ENCODE measurements at places on chromosomes 13 and 19. TPM values are rescaled to one million over a fixed set of nuclear protein-coding genes. Genes with fewer than 3 reads are reported as not detected.

DNA sequence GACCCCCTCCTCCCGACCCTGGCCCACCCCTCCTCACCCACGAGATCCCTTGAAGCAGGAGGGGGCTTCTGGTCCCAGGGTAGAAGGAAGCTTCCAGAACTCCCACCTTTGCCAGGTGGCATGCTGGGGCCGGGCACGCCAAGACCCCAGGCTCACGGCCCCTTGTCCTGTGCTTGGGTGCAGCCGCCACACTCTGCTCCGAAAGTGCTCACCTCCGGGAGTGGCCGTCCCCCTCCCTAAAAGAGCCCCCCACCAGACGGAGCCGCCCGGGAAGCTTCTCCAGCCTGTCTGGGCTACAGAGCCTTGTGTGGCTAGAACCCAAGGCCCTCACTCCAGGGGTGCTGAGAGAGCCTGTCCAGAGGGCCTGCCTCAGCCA, 1.8 kb upstream of the EFNA2 start:
- no peaks in the 10 kb centered on the region for H3K4me1 ChIP-seq
- H3K36me3 ChIP-seq = peaks cover 16% of the 10 kb centered on the region
- no peak overlapping the region for H3K27ac ChIP-seq
- peak overlapping the region; percentile 71 for H3K4me3 ChIP-seq
- no peak for DNase-seq

- H3K27me3 ChIP-seq = no peaks in the 10 kb centered on the region
- no peak overlapping the region for H3K4me3 ChIP-seq
- H3K36me3 ChIP-seq = no peaks in the 10 kb centered on the region
- no peak overlapping the region for H3K27ac ChIP-seq
- H3K4me1 ChIP-seq = no peaks in the 10 kb centered on the region
These were observed 28.7 kb downstream of the COL5A3 start for GRCh38 chr19:9981406-9982260.

GRCh38 chr13:96751089-96751488, 243.2 kb downstream of the OXGR1 start:
- no peak for DNase-seq
- no peaks in the 10 kb centered on the region for H3K4me1 ChIP-seq
- no peaks in the 10 kb centered on the region for H3K27me3 ChIP-seq
- H3K4me3 ChIP-seq = no peak overlapping the region
- no peaks in the 10 kb centered on the region for H3K36me3 ChIP-seq

DNA sequence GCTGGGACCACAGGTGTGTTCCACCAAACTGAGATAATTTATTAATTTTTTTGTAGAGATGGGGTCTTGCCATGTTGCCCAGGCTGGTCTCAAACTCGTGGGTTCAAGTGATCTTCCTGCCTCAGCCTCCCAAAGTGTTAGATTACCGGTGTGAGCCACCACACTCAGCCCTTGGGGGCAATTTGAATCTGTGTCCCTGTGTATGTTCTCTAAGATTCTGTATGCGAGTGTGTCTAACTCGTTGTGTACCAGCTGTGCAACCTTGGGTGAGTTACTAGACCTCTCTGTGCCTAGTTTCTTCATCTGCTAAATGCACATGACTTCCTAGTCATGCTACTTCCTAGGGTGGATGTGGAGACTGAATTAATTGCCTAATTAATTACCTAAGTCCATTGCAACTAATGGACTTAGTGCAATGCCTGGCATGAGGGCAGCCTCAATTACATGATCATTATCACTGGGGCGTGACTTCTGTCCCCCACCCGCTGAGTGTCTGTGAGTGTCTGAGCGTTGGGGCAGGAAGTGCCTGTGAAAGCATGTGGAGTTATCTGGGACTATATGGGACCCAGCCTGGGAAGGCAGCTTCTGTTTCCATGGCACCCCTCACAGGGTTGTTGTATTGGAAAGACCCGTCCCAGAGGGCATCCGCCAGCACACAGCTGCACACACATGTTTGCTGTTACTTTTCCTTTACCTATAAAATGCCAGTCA, 1.8 kb upstream of the NCCRP1 start:
- peaks cover 7% of the 10 kb centered on the region for H3K27me3 ChIP-seq
- DNase-seq = no peak
- no peaks in the 10 kb centered on the region for H3K36me3 ChIP-seq
- H3K27ac ChIP-seq = no peak overlapping the region
- no peak overlapping the region for H3K4me3 ChIP-seq
- no peaks in the 10 kb centered on the region for H3K4me1 ChIP-seq

DNA sequence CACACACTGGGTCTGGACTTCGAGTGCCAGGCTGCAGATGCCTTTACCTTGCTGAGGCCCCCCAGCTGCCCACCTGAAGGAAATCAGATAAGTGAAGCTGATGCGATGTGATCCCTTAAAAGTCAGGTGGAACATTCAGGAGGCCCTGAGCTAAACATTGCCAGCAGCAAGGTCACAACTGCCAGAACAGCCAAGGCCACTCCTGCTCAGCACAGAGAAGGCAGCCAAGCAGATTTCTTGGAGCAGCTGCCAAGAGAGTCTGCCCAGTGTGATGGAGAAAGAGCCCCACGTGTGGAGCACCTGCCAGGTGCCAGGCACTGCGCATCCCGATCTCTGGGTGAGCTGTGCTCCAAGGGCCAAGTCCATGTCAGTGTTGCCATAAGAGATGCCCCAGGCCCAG, 20.6 kb upstream of the UQCRFS1 start:
- DNase-seq = no peak
- no peaks in the 10 kb centered on the region for H3K4me1 ChIP-seq
- H3K27me3 ChIP-seq = no peaks in the 10 kb centered on the region
- H3K27ac ChIP-seq = no peak overlapping the region

The IRGC gene
- total RNA-seq = not detected

DNA sequence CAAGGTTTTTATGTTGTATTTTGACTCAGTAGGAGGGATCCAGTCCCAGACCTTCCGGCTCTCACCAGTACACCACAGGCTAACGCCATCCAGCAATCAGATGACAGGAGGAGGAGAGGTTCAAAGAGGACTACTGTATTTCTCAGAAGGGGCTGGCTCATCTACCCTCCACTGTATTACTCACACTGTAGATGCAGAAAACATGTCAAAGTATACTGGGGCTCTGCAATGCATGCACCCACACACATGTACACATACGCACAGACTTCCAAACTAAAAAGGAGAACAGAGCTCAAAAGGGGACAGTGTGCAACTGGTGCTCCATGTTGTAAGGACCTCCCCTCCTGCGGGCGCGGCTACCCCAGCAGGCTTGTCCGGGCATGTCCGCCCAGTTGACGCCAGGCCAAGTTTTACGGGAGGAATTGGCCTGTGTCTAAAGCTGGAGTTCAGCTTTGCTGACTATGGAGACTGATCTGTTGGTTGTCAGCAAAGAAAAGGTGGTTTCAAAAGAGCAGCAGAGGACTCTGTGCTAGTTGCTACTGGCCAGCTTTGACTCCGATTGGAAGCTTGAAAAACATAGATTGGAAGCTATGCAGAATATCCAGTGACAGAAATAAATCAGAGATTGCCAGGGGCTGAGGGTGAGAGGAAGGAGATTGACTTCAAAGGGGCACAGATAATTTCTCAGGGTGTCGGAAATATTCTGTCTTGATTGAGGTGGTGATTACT, 314.2 kb downstream of the DLEU7 start:
- no peaks in the 10 kb centered on the region for H3K27me3 ChIP-seq
- DNase-seq = peak; percentile 67
- H3K36me3 ChIP-seq = peaks cover 3% of the 10 kb centered on the region
- no peak overlapping the region for H3K4me3 ChIP-seq

GRCh38 chr13:31797154-31797775, 57.9 kb downstream of the RXFP2 start:
- H3K4me3 ChIP-seq = no peak overlapping the region
- no peaks in the 10 kb centered on the region for H3K4me1 ChIP-seq
- H3K27me3 ChIP-seq = no peaks in the 10 kb centered on the region
- no peak overlapping the region for H3K27ac ChIP-seq
- no peak for DNase-seq

GRCh38 chr19:1370579-1371361, 12.9 kb upstream of the NDUFS7 start:
- peaks cover 26% of the 10 kb centered on the region for H3K36me3 ChIP-seq
- DNase-seq = no peak
- no peaks in the 10 kb centered on the region for H3K27me3 ChIP-seq
- no peak overlapping the region for H3K4me3 ChIP-seq
- no peak overlapping the region for H3K27ac ChIP-seq

GRCh38 chr19:49953416-49953815, 7.6 kb downstream of the SIGLEC11 start:
- peaks cover 3% of the 10 kb centered on the region for H3K4me1 ChIP-seq
- no peak overlapping the region for H3K27ac ChIP-seq
- H3K27me3 ChIP-seq = no peaks in the 10 kb centered on the region
- H3K4me3 ChIP-seq = no peak overlapping the region
- H3K36me3 ChIP-seq = no peaks in the 10 kb centered on the region
- no peak for DNase-seq

- peaks cover 4% of the 10 kb centered on the region for H3K4me1 ChIP-seq
- peak overlapping the region; percentile 82 for H3K4me3 ChIP-seq
- H3K27ac ChIP-seq = no peak overlapping the region
- H3K36me3 ChIP-seq = no peaks in the 10 kb centered on the region
These were observed 14.1 kb upstream of the TNFSF9 start for GRCh38 chr19:6516659-6517291.

The DOHH gene
- total RNA-seq = 16.5 TPM

DNA sequence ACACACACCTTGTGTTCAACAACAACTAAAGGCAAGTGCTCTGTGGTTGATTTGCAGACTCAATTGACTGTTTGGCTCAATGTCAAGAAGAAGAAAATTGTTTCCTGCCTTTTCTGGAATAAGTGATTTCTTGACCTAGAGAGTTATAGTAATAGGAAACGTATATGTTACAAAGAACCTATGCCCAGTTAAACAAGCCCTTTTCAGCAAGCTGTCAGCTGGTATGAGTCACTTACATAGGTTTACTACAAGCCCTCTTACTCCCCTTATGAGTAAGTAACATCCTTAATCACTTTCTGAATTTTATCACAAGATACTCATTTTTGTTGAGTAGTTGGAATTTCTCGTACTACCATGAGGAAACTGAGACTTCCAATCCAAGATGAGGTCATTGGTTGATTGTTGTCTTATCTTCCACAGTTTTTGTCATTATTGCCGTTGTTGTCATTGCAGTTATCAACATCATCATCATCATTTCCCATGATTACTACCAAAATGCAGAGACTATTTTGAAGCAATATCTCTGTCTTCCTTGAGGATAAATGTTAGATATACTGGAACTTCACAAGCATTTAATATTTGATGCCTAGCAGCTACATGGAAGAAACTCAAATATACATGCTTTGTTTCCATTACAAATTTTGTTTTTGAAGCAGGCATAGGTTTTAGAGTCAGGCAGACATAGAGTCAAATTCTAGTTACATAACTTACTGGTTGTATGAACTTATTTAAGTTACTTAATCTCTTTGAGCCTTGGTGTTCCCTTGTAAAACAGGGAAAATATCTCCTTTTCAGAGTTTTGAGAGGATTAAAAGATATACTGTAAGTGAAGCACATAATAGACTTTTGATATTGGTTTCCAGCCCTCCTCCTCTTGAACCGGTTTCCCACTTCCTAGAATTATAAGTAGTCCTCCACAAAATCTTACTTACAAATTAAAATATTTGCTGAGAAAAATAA, 106.0 kb downstream of the RAP2A start:
- H3K4me3 ChIP-seq = no peak overlapping the region
- no peak overlapping the region for H3K27ac ChIP-seq
- no peak for DNase-seq
- H3K36me3 ChIP-seq = no peaks in the 10 kb centered on the region
- no peaks in the 10 kb centered on the region for H3K4me1 ChIP-seq

DNA sequence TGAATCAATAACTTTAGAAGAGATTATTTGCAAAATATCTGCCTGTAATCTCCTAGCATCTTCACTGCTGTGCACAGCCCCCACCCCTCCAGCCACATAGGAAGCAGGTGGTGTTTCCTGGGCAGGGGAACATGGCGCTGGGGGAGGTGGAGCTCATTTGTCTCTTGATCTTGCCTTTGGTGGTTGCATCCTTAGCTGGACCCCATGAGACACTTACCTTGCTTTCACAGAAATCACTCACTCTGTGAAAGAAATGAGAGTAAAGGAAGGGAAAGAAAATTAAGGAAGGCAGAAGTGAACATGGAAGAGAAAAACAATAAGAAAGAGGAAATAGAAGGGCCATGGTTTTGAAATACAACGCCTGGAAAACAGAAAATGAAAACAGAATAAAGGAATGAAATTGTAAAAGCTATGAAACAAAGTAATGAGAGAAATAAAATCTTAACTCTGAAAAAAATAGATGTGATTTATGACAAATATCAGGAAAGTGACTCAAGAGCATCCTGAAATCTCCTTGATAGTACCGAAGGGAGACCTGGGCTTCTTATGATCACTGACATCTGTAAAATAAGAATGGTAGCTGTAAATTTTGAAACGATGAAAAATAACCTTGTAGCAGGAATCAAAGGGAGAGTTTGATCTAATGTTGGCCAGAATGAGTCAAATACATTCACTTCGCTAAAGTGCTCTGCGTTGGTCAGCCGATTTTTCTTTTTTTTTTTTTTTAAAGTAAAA, 17.2 kb upstream of the RNASEH2B start:
- no peak overlapping the region for H3K4me3 ChIP-seq
- H3K27me3 ChIP-seq = no peaks in the 10 kb centered on the region
- H3K36me3 ChIP-seq = no peaks in the 10 kb centered on the region
- no peak for DNase-seq
- H3K4me1 ChIP-seq = peaks cover 13% of the 10 kb centered on the region
- H3K27ac ChIP-seq = no peak overlapping the region

DNA sequence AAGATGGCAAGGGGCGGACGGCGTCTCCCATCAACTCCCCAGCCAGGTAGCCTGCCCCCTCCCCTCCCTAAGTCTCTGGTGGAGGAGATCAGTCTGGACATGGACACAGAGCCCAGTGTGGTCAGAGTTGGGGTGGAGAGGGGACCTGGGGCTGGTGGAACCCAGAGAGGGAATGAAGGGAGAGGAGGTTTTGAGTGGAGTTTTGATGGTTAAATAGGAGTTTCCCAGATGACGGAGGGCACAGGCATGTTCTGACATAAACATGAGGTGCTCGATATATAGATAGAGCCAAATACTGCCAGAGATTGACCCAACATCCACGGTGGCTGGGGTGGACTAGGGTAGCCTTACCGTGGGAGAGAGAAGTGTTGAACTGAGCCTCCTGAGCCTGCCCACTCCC, 14.1 kb downstream of the FSD1 start:
- no peak for DNase-seq
- H3K4me3 ChIP-seq = no peak overlapping the region
- H3K27me3 ChIP-seq = no peaks in the 10 kb centered on the region
- peaks cover 61% of the 10 kb centered on the region for H3K36me3 ChIP-seq
- H3K27ac ChIP-seq = no peak overlapping the region

GRCh38 chr13:42497798-42498197, 76.2 kb upstream of the TNFSF11 start:
- H3K4me3 ChIP-seq = no peak overlapping the region
- DNase-seq = no peak
- H3K27me3 ChIP-seq = no peaks in the 10 kb centered on the region

DNA sequence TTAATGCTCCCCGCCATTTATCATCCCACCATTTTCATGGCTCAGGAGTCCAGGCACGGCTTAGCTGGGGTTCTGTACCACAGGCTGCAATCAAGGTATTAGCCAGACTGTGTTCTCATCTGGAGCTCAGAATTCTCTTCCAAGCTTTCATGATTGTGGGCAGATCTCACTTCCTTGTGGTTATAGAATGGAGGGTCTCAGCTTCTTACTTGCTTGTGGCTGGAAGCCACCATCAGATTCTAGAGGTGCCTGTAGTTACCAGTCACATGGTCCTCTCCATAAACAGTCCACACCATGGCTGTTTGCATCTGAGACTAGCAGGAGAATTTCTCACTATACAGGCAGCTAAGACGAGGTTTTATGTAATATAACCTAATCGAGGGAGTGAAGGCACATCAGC, 45.1 kb upstream of the SLC46A3 start:
- DNase-seq = no peak
- no peak overlapping the region for H3K27ac ChIP-seq
- no peaks in the 10 kb centered on the region for H3K27me3 ChIP-seq
- H3K4me1 ChIP-seq = no peaks in the 10 kb centered on the region
- no peak overlapping the region for H3K4me3 ChIP-seq
